ENCODE measurements at places on chromosomes 12 and 14.

GRCh38 chr14:57848786-57849185 is 17.1 kb downstream of the SLC35F4 start:
- no peak for DNase-seq

DNA sequence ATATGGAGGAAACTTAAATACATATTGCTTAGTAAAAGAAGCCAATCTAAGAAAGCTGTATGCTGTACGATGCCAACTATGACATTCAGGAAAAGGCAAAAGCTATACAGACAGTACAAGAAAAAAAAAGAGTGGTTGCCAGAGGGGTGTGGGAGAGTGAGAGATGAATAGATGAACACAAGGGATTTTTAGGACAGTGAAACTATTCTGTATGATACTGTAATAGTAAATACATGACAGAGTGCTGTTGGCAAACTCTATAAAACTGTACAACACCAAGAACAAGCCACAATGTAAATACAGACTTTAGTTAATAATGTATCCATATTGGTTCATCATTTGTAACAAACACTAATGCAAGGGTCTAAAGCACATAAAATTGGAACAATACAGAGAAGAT is 10.9 kb upstream of the MIPOL1 start:
- no peak for DNase-seq

- no peak for DNase-seq
These were observed 111.9 kb downstream of the CALM1 start for GRCh38 chr14:90508536-90509254.

GRCh38 chr12:53726946-53727309 is 324 bp downstream of the CALCOCO1 start:
- DNase-seq: peak; percentile 22

GRCh38 chr14:22179190-22179589 is 409.8 kb downstream of the DAD1 start:
- no peak for DNase-seq

- no peak for DNase-seq
These were observed 3.4 kb upstream of the DLGAP5 start for GRCh38 chr14:55194656-55195355.

DNA sequence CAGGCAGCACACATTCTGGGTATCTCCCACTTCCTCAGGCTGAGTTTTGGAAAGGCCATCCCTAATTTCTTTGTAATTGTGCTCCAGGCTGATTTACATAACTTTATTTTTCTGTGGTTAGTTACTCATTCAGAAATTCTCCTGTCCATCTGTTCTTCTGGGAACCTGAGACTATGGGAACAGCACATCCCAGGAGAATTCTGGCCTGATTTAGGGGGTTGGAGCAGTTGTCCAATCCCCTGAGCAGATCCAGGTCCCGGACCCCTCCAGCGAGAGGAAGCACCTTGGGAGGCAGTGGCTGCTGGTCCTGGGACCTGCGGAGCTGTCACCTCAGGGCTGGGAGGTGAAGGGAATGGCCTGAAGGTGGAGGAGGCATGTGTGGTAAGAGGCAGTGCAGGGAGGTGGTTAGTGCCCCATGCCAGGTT is 40.4 kb downstream of the TSPAN9 start:
- peak; percentile 88 for DNase-seq

DNA sequence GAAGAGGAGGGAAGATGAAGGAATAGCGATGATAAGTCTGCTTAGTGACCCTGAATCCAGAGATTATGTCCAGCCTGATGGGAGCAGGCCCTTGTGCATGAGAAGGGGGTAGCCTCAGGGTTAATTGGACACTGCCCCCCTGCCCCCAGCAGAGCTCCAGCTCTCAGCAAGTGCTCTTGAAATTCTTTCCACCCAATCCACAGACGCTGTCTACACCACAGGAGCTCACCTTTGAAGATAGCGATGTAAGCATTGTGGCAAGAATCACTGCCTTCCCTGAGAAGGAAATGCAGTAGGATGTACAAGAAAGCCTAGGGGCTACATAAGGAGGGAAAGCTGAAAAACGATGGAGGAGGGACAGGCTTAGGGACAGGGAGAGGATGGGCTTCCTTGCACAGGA is 39.4 kb downstream of the CRACR2A start:
- DNase-seq: no peak

DNA sequence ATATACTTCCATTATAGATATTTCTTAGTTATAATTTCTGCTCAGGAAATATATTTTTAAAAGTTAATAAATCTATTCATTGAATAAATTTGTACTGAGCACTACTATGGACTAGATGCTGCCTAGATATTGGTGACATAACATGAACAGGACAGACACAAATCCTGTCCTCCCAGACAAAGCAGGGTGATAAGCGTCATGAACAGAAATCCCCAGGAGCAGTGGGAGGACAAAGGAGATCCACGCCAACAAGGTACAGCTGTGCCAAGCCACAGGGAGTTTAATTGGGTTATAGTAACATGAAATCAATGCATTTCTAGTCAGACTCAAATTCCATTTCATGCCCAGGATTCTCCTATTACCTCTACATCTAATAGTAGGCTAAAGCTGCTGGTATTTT is 171.8 kb upstream of the CPNE8 start:
- DNase-seq: no peak

DNA sequence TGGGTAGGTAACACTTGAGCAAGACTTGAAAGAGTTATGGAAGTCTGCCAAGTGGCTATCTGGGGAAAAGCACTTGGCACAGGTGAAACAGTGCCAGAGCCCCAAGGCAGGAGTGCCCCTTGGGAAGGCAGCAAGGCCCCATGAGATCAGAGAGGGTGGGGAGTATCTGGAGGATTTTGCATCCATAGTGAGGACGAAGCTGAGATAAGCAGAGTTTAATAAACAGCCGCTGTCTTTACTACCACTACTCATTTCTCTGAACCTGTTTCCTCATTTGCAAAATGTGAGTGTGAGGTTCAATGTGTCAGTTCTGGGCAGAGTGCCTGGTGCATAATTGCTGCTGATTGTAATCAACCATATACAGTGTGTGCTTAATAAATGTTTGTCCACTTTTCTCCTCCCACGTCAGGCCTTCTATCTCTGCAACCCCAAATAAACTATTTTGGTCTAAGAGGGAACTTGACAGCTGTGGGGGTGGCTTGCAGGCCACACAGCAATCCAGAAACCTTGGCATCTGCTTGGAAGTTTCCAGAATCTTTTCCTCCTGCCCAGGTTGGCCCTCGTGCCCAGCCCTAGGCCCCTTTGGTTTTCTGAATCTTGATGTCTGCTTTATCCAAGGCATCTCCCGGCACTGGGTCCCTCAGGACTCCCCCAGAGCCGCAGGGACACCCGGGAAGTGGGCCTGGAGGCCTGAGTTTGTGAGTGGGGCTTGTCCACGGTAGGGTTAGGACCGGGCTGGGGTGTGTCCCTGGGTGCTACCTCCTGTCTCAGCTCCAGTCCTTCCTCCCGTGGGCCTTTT is 4.5 kb downstream of the ABCB9 start:
- DNase-seq: no peak

GRCh38 chr12:106309671-106310505 is 7.4 kb downstream of the TCP11L2 start:
- peak; percentile 83 for DNase-seq

DNA sequence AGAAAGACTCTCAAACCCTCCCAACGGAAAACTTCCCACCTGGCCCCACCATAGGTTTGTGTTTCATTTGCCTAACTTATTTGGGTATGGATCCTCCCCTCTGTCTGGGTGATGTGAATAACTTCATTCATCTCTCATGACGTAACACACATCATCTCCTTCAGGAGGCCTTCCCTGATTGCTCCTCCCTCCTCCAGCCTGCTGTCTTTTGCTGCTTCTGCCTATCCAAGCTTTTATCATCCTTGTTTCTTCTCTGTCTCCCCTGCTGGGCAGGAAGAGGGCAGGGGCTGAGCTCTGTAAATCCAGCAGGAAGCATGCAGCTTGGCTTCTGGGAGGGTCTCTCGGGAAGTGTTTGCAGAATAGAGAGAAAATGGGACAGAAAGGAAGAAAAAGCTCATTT is 766.0 kb upstream of the TBX3 start:
- no peak for DNase-seq

DNA sequence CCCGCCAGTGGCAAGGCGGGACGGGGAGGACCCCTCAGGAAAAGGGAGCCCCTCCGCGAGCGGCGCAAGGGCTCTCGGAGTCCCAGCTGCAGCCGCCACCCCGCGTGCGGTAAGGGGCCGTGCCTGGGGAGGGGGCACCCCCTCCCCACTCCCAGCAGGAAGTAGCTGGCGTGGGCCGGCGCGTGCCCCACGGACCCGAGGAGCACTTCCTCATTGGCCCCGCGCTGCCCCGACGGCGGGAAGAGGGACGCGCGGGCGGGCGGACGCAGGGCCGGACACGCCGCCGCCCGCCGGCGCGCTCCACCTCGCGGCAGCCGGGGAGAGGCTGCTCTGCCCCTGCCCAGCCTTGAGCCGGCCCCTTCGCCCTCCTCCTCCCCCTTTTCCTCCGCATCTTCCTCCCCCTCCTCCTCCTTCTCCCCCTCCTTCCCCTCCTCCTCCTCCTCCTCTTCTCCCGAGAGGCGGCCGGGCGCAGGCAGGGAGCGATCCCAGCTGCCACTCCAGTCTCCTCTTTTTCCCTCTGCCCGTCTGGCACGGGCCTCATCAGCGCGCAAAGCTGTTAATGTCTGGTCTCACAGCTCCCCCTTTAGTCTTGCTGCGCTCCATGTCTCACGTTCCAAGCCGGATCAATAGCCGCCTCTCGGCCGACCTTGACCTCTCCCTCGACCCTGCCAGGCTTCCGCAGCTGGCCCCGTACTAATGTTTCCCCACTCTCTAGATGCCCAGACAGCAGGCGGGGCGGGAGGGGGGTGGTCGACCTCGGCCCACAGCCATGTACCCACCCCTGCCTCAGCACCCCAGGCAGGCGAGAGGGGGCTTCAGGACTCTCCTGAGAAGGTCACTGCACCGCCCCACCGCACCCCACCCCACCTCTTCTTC is 2.6 kb upstream of the BCL11B start:
- DNase-seq: peak; percentile 97

DNA sequence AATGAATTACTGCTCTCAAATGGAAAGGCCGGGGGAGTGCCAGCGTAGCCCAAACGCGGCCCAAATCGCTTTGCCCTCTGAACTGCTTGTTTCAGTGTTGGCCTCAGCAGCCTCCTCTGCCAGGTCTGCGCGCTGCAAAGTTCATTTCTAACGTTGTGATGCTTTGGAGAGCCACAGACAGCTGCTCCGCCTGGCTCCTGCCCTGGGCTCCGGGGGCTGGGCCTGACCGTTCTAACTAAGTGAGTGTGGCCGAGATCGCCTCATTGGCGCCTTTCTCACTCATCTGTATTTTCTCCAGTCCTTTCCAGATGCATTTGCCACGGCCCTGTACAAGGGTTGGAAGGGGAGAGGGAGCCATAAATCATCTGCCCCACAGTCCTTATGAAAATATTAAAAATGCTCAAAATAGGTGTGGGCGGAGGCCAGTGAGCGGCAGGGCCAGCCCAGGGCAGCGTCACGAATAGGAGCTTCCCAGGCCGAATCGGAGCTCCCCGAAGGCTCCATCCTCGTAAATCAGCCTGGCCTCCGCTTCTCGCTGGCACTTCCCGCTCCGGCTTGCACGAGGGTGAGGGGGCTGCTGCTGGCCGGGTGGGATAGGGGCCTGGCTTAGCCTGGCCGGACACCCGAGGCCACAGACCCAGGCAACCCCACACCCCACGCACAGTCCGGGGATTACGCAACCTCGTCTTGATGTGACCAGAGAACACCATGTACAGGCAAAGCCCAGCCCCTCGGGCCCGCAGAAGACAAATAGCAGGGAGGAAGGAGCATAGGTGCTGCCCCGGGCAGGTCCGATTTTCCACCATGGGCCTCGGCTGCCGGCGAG is 196.6 kb upstream of the DIO3 start:
- DNase-seq: no peak

GRCh38 chr12:55686366-55687010 is 21.2 kb downstream of the ITGA7 start:
- no peak for DNase-seq

DNA sequence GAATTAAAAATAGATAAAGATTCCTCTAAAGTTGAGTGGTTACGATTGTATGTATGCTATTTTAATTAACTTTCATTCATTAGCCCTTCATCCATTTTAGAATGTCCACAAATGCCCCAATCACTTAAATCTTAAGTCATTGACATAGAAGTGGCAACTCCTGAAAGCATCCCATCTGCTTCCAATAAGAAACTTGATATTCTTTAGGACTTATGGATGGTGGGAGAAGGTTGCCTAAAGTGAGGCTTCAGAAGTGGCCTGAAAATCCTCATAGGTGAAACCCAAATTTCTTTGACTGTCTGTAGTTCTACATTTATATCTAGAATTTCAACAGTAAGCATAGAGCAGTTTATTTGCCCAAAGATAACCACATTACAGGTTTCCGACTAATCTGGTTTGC is 161.7 kb upstream of the HMGA2 start:
- no peak for DNase-seq

DNA sequence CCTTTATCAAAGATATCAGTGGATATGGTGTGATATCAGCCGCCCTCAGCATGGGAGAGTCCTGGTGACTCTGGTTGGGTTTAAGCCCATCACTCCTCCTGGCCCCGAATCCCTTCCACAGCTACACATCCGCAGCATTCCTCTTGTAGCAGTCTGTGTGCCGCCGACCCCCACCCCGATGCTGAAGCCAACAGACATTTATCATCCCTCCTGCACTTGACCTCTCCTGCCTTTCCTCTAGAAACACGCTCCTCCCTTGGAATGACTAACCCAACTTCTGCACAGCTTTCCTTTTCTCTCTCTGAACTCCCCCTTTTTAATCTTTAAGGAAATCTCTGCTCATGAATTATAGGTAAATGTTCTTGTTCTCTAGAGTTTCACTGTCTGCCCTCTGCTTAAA is 250.9 kb upstream of the FOXN3 start:
- DNase-seq: peak; percentile 79

- no peak for DNase-seq
These were observed 69.4 kb upstream of the RHOJ start for GRCh38 chr14:63134801-63135200.

DNA sequence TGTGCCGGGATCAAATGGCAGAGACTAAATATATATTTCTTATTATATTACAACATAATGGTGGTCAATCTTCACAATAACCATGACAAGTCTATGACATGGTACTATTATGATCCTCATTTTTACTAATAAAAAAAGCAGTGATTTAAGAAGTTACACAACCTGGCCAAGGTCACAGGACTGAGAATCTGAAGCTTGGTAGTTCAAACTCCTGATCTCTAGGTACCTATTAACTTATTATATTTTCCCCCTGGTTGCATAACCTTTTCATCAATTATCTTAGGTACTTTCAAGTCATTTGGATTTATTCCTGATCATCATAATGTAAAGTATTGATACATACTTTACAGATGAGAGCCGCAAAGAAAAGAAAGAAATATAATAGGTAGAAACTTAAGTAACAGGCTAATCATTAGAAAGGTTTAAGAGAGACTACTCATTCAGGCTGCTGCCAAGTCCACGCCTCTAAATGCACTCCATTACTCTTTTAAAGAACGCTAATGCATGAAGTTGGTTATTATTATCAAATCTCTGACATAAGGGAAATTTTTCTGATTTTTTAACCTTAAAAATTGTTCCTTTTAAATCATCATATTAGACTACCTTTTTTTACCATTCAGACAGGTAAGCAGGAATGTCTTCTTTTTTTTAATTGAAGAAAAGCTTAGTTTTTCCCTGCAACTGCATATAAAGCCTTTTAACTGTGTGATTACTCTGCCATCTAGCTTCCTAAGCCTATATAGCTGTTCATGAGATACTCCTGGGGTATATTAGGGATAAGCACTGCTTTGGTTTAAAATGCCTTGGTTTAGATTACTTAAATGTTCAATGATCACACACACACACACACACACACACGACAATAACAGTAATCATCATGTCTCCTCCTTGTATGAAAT is 35.6 kb downstream of the RPS29 start:
- DNase-seq: no peak
